ENCODE measurements at places on chromosomes 7 and 10. TPM values are rescaled to one million over a fixed set of nuclear protein-coding genes. Genes with fewer than 3 reads are reported as not detected.

The GDF2 gene
- not detected for total RNA-seq

The KNDC1 gene
- 3.3 TPM for total RNA-seq

The DNAJC12 gene
- 26.2 TPM for total RNA-seq

The PTF1A gene
- total RNA-seq, result 138 TPM

The LIPJ gene
- 0.99 TPM for total RNA-seq

The TCTN3 gene
- total RNA-seq, result 12.9 TPM

The GRID2IP gene
- 1.6 TPM for total RNA-seq

The MYPN gene
- total RNA-seq, result not detected

The CDK1 gene
- not detected for total RNA-seq

- no peak for DNase-seq
Observed at GRCh38 chr10:25382029-25382810, 207.4 kb downstream of the GPR158 start.

GRCh38 chr10:5468262-5469106 lies 30.9 kb downstream of the CALML5 start:
- DNase-seq, result no peak

- DNase-seq, result no peak
Observed at GRCh38 chr7:103972779-103973434, 16.6 kb downstream of the RELN start.

GRCh38 chr10:68574051-68574450 lies 13.9 kb downstream of the TET1 start:
- no peak for DNase-seq

- no peak for DNase-seq
Observed at GRCh38 chr7:112502700-112503099, 21.9 kb downstream of the LSMEM1 start.

DNA sequence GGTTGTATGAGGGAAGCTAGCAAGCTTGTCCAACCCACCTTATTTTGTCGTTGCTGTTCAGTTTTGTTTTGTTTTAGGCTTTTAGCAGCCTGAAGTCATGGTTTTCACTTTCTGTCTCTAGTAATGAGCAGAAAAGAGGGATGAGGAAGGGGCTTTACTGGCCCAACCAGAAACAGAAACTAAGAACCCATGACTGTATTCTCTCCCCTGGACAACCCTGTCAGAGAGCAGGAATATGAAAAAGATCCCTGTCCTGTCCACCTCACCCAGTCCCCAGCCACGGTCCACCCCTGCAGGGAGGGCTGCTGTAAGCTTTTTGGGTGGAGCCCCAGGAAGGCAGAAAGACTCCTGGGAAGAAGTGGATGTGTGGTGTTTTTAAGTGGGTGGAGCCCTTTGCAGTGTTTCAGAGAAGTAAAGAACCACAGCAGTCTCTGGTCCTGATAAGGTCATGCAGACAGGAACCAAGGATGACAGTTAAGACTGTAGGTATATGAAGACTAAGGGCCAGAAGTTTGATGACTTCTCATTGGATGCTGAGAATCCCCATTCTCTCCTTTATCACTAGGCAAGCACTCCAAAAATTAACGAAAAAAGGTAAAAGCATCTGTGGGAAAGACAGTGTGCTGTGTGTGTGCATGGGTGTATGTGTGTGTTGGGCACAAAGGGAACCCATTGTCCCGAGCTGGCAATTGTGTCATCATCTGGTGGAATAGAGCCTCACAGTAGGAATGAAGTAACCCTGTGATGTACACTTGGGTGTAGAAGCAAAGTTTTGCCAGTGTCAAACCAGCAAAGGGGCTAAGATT lies 13.8 kb downstream of the MRPL32 start:
- no peak for DNase-seq

DNA sequence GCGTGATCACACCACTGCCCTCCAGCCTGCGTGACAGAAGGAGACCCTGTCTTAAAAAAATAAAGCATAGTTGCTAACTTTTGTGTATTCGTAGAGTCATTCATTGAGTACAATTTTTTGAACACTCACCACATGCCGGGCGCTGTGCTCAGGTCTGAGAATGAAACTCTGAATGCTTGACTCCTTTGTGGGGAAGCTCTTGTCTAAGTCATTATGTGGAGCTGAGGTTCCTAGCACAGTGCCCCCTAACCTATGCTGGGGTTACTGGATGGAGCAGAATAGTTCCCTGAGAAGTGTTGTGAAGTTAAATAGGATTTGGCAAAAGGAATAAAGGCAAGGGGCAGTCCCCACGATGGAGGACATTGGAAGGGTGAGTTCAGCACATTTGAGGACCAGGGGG lies 123.3 kb downstream of the CELF2 start:
- no peak for DNase-seq

DNA sequence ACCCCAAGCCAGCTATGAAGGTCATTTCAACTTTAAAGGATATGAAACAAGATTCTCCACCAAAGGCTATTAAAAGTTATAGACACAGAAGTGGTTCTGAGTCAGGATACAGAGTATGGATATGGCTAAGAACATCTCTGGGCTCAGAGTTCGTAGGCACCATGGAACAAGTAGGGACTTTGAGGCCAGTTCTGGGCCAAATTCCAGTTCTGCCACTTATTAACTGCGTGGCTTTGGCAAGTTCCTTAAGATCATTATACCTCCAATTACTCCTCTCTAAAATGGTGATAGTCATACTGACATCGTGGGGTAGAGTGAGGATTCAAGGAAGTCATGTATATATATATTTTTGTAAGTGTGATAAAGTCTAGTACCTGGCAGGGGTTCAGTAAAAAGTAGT lies 105.8 kb upstream of the NFE2L3 start:
- DNase-seq, result peak; percentile 42

- no peak for DNase-seq
Observed at GRCh38 chr7:31110331-31111108, 58.4 kb downstream of the ADCYAP1R1 start.

DNA sequence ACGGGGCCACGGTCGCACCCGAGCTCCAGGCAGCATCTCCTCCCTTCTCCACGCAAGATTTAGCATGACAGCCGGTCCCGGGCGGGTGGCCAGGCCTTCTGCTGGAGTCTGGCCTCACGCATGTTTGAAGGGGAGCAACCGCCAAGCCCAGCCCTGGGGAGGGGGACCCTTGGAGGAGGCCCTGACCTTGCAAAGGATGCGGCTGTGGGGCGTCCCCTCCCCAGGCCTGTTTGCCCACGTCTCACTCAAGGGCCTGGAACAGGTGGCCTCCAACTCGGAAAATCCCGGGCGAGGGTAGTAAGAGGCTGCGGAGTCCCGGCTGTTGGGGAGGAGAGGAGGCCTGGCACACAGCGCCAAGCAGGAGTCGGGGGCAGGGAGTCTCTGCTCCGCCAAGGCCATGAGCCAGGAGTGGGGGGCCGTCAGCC lies 50.6 kb upstream of the DPYSL4 start:
- no peak for DNase-seq
